ENCODE measurements at places on chromosomes 6 and 20. TPM values are rescaled to one million over a fixed set of nuclear protein-coding genes. Genes with fewer than 3 reads are reported as not detected.

GRCh38 chr6:57006101-57006500 lies 40.4 kb upstream of the KIAA1586 start:
- DNase-seq: no peak

GRCh38 chr20:40953856-40954255 lies 74.8 kb upstream of the TOP1 start:
- DNase-seq: no peak

GRCh38 chr6:30724906-30725667 lies 4.9 kb downstream of the TUBB start:
- DNase-seq: no peak

DNA sequence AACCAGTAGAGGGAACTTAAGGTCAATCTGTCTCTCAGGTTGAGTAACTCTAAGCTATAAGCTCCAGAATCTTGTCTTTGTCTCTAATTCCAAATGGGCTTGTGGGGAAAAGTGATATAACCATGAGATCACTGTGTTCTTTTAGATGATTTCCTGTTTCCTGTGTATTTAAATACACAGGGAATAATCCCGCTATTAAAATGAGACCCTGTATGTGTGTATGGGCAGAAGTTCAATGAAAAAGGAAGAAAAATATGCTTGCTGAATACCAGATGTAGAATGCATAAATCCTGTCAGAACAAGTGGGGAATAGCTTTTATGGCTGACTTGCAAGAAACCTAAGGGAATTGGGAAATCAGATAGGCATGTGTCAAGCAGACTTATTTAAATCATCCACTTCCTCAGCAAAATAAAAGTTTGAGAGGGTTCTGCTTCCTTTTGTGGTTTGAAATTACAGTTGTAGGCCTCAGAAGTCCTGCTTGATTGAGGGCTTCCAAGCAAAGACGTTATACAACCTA lies 164.7 kb upstream of the PDE7B start:
- peak; percentile 30 for DNase-seq

GRCh38 chr20:41717483-41717882 lies 99.3 kb upstream of the CHD6 start:
- peak; percentile 51 for DNase-seq

DNA sequence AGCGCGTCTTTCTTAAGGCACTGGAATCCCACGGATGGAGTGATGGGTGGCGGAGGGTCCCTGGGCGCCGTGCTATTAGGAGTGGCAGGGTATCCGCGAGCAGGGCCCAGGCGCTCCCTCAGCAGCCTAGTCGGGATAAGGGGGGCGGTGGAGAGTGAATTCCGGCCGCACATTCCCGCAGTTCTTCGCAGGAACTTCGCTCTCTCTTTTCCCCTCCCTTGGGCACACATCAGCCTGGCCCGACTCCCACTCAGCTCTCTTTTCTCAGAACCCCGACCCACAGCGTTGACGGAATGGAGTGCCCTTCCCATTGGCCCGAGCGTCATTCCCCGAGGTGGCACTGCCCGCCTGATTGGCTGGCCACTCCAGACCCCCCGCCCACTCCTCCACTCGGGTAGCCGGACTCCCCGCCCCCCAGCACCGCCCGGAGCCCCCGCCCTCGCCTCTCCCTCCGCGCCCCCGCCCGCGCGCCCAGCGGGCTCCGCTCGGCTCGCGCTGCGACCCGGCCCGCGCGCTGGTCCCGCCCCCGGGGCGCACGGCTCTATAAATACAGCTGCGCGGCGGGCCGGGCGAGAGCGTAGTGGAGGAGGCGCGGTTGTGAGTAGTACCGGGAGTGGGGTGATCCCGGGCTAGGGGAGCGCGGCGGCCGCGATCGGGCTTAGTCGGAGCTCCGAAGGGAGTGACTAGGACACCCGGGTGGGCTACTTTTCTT lies at the start of gene ID4:
Gene ID4 (plus strand): TSS at position 572 of the 712 bp plus-strand sequence. CDS start 385 bp downstream, outside the sequence.
- DNase-seq: peak; percentile 89

GRCh38 chr6:127415096-127415495 lies 44.1 kb downstream of the KIAA0408 start:
- DNase-seq: no peak

- DNase-seq: peak; percentile 13
Observed at GRCh38 chr20:60116128-60116909, 158.1 kb downstream of the CDH26 start.

- no peak for DNase-seq
Observed at GRCh38 chr6:136772685-136773472, 19.4 kb downstream of the MAP3K5 start.

- DNase-seq: peak; percentile 73
Observed at GRCh38 chr6:111662072-111662793, 56.6 kb upstream of the TRAF3IP2 start.

DNA sequence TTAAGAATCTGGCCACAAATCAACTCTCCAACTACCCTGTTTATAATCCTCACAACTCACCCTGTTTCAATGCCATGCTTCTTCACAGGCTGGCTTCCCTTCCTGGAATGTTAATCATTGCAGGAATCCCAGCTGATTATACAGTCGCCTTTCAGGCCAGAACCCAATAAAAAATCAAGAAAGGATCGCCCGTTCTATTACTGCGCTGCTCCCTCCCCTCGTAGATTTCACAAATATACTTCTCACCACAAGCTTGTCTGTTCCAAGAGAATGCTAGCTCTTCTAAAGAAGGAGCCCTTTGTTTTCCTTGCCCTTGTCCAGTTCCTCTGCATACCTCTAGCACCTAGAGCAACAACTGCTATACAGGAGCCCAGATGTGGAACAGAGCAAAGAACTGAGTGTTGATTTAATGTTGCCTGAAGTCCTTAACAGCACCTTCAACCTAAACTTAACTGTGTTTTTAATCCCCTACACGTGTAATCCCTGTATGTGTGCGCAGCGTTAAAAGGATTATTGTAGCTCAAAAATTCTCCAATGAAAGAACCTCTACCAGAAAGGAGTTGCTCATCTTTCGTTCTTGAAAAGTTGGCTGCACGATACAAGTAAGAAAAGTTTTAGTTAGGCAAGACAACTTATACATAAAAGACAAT lies 988 bp downstream of the ECHDC1 start:
- DNase-seq: no peak

DNA sequence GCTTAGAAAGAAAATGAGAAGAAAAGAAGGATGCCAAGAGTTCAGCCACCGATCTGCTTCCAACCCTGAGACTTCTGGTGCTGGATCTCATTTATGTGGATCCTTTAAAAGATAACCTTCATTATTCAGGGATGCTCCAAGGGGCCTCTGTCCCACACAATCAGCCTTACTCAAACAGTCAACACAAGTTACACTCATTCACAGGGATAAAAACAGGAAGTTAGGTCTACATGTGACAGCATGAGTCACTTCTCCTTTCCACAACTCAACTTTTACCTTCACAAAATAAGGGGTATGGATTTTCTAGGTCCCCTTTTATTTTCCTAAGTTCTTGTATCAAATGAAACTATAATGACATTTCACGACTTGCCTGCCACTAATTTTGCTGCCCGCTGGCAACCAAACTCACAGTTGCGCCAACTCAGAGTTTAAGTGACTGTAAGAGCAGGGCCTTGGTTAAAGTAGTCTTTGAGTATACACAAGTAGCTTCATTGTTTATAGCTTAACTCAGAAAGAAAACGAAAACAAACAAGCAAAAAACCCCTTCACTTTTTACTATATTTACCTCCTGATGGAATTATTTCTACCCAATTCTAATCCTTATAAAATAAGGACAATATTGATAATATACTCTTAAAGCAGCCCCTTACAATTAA lies 278.8 kb upstream of the RUNX2 start:
- DNase-seq: no peak

- no peak for DNase-seq
Observed at GRCh38 chr6:151290877-151291721, 51.3 kb downstream of the AKAP12 start.

The GSTA2 gene
- polyA plus RNA-seq: 9.8 TPM

The TGM2 gene
- polyA plus RNA-seq: 16.2 TPM

The LSM2 gene
- 55.8 TPM for polyA plus RNA-seq

The ABRACL gene
- polyA plus RNA-seq: 85.0 TPM

The LPA gene
- 0.25 TPM for polyA plus RNA-seq

The GNAS-AS1 gene
- 0.15 TPM for polyA plus RNA-seq

The TAB2 gene
- polyA plus RNA-seq: 39.1 TPM

The NELFE gene
- polyA plus RNA-seq: 75.8 TPM

The EZR gene
- polyA plus RNA-seq: 121 TPM

The AIF1 gene
- 68.7 TPM for polyA plus RNA-seq

The NR2E1 gene
- polyA plus RNA-seq: not detected
